ENCODE measurements at places on chromosomes 12 and 14. TPM values are rescaled to one million over a fixed set of nuclear protein-coding genes. Genes with fewer than 3 reads are reported as not detected.

OTOGL gene
- total RNA-seq, result 0.20 TPM

DDX11 gene
- total RNA-seq, result 18.7 TPM

CD9 gene
- total RNA-seq, result 128 TPM

PRORP gene
- 31.1 TPM for total RNA-seq

MAGOHB gene
- total RNA-seq, result 11.0 TPM

DAO gene
- not detected for total RNA-seq

MAP1LC3B2 gene
- not detected for total RNA-seq

OSBPL8 gene
- 105 TPM for total RNA-seq

RARG gene
- 26.8 TPM for total RNA-seq

FAM181A gene
- not detected for total RNA-seq

MEG3 gene
- 166 TPM for total RNA-seq

GLT8D2 gene
- total RNA-seq, result 13.2 TPM

NEDD1 gene
- total RNA-seq, result 16.9 TPM

GDF3 gene
- total RNA-seq, result not detected

MARK3 gene
- total RNA-seq, result 70.5 TPM

NAV3 gene
- total RNA-seq, result 66.1 TPM
